ENCODE measurements at places on chromosomes 7 and 10.
A peak's percentile ranks its signal among the peaks of the same experiment; 100 is the strongest.

DNA sequence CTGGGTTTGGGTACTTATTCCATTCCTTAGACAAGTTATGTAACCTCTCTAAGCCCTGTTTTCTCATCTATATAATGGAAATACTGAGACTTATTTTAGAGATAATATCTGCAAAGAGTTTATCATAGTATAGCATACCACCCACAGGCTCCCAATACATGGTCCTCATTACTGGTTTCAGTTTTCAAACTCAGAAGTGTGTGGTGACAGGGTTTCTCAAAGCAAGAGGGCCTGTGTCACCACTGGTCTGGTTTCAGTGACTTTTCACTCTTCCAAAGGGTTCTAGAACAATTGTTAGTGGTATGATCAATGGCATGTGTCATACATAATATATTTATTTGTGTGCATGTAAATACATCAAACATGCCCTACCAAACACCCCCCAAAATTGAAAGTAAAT is 89.2 kb upstream of the BMPER start:
- no peak for DNase-seq

- no peak for DNase-seq
Observed at GRCh38 chr7:121402701-121403100, 6.6 kb upstream of the FAM3C start.

- peak; percentile 72 for DNase-seq
Observed at GRCh38 chr10:43396061-43396927, 12.7 kb downstream of the HNRNPF start.

DNA sequence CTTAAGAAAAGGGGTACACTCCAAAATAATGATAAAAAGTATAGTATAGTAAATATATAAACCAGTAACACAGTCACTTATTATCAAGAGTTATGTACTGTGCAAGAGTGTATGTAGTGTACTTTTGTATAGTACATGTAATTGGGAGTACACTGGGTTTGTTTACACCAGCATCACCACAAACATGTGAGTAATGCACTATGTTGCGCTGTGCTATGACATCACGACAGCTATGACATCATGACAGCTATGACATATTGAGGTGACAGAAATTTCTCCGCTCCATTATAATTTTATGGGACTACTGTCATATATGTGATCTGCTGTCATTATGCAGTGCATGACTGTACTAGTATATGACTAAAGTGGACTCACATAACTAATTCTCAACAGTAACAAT is 84.6 kb downstream of the KMT2C start:
- no peak for DNase-seq

DNA sequence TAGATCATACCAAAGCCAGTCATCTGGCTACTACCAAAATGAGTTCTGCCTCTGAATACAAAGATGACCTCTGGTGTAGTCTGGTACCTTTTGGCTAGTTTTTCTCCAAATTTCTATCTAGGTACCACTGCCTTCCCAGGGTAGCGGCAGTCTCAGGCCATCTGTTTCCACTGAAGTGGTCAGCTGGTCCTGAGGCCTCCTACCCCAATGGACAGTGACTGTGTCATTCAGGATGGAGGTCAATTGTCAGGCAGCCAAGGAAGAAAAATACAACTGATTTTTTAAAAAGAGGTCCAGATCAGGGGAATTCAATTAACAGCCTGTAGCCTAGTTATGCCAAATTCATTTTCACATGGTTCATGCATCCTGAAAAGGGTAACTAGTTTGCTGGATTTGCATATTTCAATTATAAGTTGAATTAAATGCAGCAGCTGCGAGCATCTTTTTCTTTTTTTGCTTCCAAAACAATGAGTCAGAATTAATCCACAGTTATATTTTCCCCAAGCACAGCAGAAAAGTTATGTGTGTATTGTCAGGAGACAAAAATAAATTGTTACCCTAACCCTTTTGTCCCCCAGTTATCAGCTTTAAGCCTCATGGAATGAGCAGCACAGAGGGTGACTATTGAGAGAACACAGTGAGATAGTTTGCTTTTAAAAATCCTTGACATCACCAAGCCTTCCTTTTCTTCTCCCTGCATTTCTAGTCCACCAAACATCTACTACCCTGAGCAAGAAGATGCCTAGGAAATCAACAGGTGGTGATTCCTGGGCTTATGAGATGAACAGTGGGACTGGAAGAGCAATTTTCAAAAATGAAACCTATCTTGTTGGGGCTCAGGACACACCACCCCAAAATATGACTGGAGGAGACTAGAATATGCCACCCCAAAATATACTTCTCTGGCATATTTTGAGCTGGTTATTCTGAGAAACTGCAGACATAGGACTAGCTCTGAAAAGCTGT is 27.7 kb downstream of the BCCIP start:
- DNase-seq = no peak

- no peak for DNase-seq
Observed at GRCh38 chr7:158684329-158684728, 20.3 kb downstream of the NCAPG2 start.

DNA sequence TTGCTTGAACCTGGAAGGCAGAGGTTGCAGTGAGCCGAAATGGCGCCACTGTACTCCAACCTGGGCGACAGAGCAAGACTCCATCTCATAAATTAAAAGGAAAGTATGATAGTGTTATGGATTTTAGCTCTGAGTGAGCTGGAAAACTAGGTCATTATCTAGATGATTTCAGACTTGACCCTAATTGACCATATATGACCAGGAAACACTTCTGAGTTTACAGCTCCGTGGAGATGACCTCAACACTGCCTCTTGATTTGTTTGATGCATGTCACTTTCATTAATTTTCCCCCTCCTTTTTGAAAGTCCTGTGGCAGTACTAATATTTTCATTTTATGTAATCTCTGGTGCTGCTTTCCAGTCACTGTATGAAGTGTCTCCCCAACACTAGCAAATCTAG is 7.8 kb upstream of the SEC61A2 start:
- DNase-seq = no peak

GRCh38 chr10:70974351-70974901 is 86.1 kb upstream of the PCBD1 start:
- DNase-seq = no peak

DNA sequence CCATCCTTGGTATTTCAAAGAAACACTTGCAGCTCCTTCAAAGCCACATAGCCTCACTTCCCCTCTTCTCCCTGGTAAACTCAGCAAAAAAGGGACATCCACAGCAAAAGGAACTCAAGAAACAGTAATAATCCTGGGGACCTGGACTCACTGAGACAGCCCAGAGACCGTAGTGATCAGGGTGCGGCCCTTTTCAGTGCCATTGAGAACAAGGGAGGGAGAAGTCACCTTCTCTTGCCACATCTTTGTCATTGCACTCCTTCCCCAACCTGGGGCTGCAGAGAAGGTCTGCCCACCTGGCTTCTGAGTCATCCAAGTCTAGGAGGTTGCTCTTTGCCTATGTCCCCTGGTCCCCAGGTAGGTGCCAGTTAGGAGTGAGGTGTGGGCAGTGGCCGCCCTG is 93.9 kb upstream of the SH2B2 start:
- no peak for DNase-seq

GRCh38 chr10:43479275-43479674 is 42.4 kb downstream of the ZNF487 start:
- no peak for DNase-seq

DNA sequence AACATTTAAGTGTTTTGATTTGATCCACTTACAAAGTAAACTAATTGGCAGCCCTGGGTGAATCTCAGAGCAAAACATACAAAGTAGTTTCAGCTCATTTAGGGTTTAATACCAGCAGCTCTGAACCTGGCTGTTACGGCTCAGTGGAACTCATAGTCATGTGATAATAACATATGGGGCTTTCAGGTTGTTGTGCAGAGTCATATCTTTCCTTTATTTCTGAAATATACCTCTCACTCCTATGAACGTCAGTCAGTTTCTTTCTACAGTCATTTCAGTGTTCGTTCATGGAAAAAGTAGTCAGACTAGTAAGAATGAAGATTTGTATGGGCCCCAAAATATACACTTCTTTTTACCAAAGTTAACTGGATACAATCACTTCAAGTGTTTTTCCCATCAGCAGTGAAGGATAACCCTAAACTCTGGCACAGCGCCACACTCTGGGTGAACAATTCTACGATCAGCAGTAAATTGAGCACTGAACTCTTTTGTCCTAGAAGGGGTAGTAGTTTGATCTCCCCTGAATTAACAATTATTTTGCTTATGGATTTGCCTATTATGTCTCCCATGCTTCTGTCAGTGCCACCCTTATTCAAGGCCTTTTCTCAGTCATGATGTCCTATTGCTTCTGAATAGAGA is 218.6 kb downstream of the THSD7A start:
- DNase-seq = no peak

All from neural crest cell (in vitro differentiated cells).